Cerebellar nuclear complex (tissue), 1 donor: ENCODE measurements at places on chromosomes 7 and 10.

DNA sequence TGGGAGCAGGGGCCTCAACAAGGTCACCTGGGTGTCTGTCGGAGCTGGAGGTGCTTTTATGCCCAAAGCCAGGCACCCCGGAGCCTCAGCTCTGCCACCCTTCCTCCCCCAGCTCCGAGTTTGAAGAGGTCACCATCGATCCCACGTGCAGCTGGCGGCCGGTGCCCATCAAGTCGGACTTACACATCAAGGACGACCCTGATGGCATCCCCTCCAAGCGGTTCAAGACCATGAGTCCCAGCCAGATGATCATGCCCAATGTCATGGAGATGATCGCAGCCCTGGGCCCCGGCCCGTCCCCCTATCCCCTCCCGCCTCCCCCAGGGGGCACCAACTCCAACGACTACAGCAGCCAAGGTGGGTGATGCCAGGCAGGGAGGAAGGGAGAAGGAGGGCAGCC is 41.3 kb upstream of the PPIF start:
- DNase-seq = no peak

GRCh38 chr10:14949291-14949690 is 4.6 kb downstream of the DCLRE1C start:
- no peak for DNase-seq

GRCh38 chr7:55723621-55723941 is 139.0 kb downstream of the SEPTIN14 start:
- no peak for DNase-seq

DNA sequence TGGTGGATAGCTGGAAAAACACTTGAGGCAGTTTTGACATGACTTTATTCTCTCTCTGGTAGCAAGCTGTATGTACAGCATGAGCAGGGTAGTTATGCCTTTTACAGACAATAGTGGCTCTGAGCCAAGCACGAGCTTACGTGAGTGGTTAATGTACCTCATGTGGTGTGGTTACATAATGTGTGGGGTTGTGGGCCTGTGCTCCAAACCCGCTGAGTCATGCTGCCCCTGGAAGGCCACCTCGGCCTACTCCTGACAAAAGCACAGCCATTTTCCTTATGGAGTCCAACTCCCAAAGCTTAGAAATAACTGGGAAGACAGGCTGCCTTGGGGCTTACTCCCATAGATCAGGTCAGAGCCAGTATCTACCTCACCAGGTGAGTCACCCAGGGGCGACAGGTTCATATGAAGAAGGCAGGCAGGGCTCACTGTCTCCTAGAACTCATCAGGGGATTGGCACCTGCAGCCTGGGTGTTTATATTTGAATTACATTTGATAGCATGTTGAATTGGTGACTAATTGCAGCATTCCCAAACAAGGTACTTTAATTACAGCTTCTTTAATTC is 404.5 kb downstream of the ADRA2A start:
- no peak for DNase-seq

DNA sequence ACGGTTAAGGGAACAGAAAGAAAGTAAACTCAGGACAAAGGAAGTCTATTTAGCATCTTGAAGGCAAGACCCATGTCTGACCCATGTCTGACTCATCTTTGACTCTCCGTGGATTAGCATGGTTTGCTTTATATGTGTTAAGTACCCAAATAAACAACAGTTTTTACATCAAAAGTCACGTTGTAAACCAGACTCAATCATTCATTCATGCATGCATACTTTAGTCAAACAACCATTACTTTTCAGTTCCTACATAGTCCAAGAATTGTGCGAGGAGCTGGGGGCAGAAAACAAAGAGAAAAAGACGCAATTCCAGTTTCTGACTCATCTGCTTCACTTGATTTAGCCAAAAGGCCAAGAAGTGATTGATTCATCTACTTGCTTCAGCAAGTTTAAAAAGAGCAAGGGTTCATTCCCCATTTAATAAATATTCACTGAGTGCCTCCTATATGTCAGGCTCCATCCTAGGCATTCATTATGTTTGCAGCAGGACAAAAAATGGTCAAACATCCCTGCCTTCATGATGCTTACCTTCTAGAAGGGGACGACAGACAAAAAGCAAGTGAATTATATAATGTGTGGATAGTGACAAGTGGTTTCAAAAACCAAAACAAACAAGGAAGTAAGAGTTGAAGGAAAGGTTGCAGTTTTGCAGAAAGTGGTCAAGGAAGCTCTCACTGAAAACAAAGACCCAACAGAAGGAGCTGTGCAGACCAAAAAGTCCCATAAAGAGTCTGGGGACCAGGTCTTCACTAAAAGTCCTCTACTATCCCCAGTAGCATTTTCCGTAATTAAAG is 116.2 kb downstream of the FAM107B start:
- DNase-seq = no peak

DNA sequence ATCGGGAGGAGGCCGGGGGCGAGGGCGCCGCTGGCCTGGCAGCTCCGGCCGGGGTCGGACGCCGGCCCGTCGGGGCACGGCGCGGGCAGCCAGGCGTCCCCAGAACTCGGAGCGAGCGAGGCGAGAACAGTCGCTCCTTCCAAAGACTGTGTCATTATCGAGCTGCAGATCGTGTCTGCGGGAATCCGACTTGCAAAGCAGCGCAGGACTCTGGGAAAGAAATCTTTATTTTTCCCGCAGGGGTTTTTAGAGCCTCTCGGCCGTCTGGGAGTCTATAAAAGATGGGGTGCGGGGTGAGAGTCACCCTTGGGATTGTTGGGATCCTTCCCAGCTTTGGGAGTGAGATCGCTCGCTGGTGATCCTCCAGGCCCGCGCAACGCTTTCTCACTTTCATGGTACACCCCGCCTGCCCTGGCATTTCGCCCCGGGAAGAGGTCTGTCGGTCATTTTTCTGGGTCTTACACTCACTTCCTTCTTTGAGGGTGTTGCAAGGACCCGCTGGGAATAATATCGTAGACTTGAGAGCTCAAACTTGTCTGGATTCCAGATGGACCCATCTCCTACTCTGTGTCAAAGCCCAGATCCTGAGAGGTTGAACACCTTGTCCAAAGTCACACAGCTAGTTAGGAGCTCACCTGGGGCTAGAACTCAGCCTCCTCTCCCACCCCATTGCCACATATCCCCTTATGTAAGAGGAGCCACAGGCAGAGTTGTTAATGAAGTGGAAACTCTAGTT is 1.0 kb downstream of the UBTD1 start:
- DNase-seq = no peak

DNA sequence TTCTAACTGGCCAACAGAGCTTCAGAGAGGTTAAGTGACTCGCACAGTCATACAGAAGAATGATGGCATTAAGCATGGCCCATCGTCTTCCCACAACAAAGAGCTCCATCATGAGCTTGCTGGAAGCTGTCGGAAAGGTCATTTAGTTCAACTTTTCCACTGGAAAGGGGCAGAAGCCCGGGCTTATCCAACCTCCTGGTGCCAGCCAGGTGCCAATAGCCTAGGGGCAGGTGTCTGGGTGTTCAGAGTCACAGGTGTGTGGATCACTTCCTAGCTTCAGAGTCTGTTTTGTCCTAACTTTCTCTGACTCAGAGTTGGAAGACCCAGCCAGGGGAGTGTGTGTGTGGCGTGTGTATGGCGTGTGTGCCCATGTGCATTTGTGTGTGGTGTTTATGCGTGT is 1.3 kb upstream of the TRPV6 start:
- no peak for DNase-seq

DNA sequence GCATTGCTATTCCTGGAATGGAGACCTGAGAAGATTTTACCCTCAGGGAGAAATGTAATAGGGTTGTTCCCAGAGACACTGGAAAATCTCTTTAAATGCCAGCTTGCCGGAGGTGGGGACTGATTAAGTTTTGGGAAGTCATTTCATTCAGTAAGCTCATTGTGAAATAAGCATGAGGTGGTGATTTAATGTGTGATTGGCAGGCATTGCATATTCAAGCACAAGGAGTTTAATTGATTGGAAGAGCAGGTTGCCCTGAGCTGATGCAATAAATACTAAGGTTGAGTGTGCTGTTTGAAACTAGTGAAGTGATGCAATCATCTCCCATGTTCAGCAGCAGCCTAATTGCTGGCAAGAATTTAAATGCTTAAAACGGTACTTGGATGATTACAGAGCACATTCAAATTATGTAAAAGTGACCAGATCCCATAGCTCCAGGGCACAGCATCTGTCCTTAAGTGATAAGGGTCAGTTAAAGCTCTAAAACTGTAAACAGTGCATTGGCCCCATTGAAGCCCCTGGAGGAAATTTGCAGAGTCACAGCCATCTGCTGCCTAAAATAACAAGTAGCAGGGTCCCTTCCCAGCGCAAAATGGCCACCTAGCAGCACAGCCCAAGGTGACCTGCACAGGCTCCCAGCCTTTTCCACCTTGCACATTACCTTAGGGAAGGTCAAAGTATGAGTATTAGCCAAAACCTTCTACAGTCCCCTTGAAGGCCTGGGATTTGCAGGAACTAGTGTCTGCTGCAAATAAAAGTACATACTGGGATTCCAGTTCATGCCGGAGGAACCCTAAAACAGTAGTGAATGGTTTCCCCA is 92.1 kb downstream of the CCDC71L start:
- DNase-seq = no peak

DNA sequence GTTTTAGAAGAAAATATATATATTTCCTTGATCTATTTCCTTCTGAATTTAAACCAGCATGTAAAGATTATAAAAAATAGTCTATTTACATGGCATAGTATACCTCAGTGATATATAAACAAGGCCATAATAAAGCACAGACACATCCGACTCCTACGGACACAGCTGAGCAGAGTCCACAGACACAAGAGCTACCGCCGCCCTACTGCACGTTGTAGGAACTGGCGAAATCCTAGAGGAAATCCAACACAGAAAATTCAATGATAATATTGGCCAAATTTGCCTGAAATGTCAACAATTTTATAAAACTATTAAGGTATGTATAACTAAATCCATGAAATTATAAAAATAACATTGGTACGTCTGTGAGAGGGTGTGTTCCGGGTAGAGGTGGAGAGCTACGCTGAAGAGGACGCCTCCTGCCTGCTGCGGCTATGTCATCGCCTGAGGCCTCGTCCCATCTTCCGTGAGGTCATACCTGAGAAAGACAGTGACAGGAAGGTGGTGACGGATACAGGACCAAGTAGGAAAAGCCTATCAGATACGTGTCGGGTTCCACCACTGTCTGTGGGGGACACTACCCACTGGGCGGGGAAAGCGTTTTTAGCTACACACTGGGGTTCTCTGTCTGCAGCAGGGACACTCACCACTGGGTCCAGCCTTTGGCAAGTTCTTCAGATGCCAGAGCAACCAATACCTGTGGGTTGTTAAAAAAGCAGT is 29.3 kb upstream of the NCAPG2 start:
- DNase-seq = no peak

DNA sequence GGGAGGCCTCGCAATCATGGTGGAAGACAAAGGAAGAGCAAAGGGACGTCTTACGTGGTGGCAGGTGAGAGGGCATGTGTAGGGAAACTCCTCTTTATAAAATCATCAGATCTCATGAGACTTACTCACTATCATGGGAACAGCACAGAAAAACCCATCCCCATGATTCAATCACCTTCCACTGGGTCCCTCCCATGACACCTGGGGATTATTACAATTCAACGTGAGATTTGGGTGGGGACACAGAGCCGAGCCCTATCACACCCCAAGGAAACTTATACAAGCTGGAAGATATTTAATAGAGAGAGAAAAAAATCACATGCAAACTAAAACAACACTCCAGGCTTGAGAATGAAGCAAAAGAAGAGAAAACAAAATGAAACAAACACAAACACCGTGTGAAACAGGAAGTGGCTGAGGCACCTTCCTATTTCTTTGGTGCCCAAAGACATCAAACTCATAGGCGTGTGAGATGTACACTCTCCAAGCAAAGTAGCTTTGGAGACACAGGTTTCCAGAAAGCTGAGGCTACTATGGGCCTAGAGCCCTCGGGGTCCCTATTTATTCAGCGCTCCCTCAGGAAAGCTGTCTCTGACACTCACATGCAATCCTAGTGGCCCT is 97.2 kb downstream of the PRKCQ start:
- DNase-seq = no peak

GRCh38 chr7:150365673-150366398 is 2.8 kb upstream of the REPIN1 start:
- DNase-seq = no peak

- DNase-seq = no peak
Observed at GRCh38 chr7:117210397-117210796, 112.5 kb downstream of the WNT2 start.

GRCh38 chr10:20185116-20185515 is 368.9 kb downstream of the PLXDC2 start:
- no peak for DNase-seq

GRCh38 chr7:13848681-13849131 is 140.8 kb downstream of the ETV1 start:
- DNase-seq = no peak

DNA sequence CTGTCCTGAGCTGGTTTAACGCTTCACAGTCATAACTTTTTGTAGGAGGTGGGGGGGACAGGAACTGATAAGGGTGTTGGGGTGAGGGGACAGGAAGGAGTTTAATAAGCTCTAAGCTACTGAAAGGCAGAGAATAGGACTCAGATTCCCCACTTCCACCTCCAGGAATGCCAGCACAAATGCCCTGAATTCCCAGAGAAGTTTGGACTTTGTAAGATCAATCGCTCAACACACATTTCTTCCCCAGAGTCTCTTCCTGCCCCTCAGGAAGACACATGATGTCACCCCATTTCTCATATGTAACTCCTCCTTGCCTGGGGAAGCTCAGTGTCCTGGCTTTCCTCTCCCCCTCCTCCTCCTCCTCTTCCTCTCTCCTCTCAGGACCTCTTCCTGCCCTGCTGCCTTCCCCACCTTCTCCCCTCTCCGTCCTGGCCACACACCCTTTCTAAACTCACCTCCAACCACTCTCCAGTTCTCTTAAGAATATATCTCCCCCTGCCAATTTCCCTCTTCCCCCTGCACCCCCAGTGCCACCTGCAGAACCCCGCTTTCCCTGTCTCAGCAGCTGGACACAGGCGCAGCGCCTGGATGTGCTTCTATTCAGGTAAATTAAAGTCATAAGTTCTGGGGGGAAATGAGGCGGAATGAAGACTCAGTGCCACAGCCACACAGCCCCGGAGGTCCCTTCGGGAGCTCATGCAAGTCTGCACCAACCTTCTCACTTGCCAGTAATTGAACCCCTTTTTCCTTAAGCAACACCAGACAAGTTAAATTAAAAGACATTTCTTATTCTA is 5.3 kb upstream of the LOXL4 start:
- DNase-seq = no peak

- no peak for DNase-seq
Observed at GRCh38 chr10:132909491-132910071, 32.8 kb downstream of the CFAP46 start.
